Neural crest cell (in vitro differentiated cells): ENCODE measurements at places on chromosomes 7 and 10.

DNA sequence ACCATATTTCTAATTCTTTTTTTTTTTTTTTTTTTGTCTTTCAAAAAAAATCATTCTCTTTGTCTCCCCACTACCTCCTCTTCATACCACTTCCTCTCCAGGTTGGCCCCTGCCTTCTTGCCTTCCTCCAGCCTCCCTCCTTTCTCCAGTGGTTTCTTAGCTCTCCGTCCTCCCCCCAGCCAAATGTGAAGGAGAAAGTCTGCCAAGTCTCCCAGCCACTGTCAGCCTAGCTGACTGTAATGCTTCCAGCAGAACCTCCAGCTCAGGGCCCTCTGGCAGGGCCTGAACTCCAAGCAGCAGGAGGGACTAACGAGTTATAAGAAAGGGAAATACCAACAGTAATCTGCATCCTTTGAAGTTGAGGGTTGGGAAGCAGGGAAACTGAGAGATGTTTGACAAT is 35.5 kb upstream of the BICC1 start:
- H3K4me3 ChIP-seq, result no peak overlapping the region
- no peaks in the 10 kb centered on the region for H3K36me3 ChIP-seq
- H3K4me1 ChIP-seq, result no peaks in the 10 kb centered on the region
- no peak for DNase-seq

DNA sequence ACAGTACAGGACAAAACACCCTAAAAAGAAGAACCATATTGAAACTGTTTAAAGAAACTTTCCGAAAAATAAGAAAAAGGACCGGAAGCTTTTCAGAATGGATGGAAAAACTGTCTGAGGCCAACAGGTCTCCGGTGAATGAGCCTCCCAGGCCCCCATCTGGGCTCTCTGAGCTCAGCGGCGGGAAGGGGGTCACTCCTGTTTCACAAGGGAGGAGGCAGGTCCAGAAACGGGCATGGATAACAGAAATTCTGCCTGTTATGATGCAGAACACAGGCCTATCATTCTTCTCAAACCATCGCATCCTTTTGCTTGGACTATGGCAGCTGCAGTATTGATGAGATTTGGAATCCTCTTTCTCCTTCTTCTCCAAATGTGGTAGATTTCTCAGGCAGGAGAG is 58.9 kb upstream of the SHH start:
- no peak overlapping the region for H3K4me3 ChIP-seq
- peaks cover 4% of the 10 kb centered on the region for H3K27me3 ChIP-seq
- no peaks in the 10 kb centered on the region for H3K4me1 ChIP-seq
- no peaks in the 10 kb centered on the region for H3K36me3 ChIP-seq

DNA sequence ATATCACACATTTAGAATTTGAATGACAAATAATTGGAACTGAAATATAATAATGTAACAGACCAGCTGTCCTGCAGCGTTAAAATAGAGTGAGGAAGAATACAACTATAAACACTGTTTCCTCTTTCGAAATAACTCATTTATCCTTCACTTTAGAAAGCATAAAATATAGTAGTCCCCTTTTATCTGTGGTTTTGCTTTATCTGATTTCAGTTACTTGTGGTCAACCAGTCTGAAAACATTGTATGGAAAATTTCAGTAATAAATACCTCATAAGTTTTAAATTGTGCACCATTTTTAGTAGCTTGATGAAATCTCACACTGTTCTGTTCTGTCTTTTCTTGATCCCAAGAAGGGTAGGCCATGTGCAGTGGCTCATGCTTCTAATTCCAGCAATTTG is 31.7 kb downstream of the POLR1F start:
- no peaks in the 10 kb centered on the region for H3K27me3 ChIP-seq
- H3K4me3 ChIP-seq, result no peak overlapping the region
- DNase-seq, result no peak
- no peak overlapping the region for H3K27ac ChIP-seq

DNA sequence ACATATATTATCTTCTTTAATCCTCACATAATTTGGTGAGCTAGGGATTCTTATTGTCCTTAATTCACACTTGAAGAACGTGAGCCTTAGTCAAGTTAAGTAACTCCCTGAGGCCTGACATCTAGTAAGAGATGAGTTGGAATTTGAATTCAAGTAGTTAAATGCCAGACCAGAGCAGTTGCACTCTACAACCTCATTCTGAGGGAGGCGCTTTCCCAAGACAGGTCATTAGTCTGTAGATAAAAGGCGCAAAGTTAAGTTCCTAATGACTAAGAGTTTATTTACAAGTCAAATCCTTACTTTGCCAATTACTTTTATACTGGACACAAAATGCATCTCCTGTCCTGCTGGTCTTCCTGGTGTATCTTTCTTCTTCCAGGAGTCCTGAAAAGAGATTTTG is 3.6 kb upstream of the EXOC6 start:
- no peaks in the 10 kb centered on the region for H3K36me3 ChIP-seq
- peak overlapping the region; percentile 32 for H3K4me3 ChIP-seq
- H3K4me1 ChIP-seq, result peaks cover 26% of the 10 kb centered on the region
- no peak overlapping the region for H3K27ac ChIP-seq
- peaks cover 7% of the 10 kb centered on the region for H3K27me3 ChIP-seq
- no peak for DNase-seq

DNA sequence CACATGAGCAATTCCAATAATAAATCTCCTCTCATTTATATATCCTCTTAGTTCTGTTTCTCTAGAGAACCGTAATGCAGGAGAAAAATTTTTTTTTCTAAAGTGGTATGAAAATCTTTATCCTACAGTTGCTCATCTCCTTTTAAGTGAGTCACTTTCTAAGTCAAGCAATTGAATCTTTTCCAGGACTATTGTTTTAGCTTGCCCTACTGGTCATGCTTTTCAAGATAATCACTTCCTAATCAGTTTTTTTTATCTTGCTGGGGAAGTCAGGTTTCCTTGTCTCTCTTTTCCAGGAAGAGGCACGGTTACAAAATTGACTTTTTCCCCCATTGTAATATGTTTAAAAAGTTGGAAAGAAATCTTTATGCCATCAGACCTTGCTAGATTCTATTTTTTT is 44.0 kb downstream of the INPP5F start:
- no peaks in the 10 kb centered on the region for H3K27me3 ChIP-seq
- DNase-seq, result no peak
- H3K36me3 ChIP-seq, result peaks cover 9% of the 10 kb centered on the region

DNA sequence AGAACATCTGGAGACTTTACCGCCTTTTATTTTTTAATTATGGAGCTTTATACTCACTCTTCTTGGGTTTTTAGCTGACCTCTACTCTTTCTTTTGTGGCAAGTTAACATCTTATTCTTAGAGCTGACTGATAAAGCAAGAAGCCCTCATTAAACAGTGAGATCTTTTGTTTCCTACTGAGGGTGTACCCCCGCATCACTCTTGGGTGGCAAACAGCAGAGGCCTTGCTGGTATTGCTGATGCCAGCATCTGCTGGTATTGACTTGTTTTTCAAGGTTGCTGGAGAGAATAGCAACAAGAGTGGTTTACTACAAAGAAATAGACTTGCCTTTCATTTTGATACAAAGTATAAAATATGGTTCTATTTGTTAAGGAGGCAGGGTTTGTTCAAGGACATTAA is 154.7 kb downstream of the ARID5B start:
- H3K4me1 ChIP-seq, result peaks cover 59% of the 10 kb centered on the region
- no peaks in the 10 kb centered on the region for H3K27me3 ChIP-seq
- DNase-seq, result no peak
- H3K27ac ChIP-seq, result peak overlapping the region; percentile 2

DNA sequence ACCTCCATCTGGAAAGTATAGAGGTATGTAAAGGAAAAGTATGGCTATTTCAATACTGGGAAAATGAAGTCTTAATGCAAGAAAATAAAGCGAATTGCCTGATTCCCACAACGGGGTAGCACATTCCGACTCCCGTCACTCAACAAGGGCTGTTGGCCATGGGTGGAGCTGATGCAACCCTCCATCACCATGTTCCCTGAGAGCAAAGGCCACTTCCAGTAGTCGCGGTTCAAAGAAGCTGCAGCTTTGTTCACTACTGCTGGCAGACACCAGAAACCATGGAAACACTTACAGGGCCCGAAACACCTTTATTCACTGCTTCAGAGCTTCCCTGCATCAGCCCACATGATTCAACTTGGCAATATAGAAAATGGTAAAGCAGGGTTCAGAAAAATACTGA is 44.0 kb downstream of the TMEM26 start:
- DNase-seq, result no peak
- no peaks in the 10 kb centered on the region for H3K27me3 ChIP-seq
- no peak overlapping the region for H3K4me3 ChIP-seq

GRCh38 chr10:6667150-6667549 is 87.1 kb upstream of the PRKCQ start:
- no peak overlapping the region for H3K27ac ChIP-seq
- H3K4me1 ChIP-seq, result peaks cover 4% of the 10 kb centered on the region
- H3K27me3 ChIP-seq, result peaks cover 20% of the 10 kb centered on the region
- no peaks in the 10 kb centered on the region for H3K36me3 ChIP-seq
- no peak for DNase-seq

DNA sequence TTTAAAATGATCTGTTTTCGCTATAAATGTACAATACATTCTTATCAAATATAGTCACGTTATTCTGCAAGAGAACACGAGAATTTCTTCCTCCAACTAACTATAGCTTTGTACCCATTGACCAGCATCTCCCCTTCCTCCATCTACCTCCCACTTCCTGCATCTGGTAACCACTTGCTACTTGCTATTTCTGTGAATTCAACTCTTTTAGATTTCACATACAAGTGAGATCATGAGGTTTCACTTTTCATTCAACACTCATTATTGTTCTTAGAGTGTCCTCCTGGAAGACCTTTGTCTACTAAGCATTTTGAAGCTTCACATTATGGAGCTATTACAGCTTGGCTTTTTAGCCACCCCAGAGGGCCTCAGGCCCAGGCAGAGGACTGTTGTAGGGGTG is 741.3 kb upstream of the FZD8 start:
- H3K4me1 ChIP-seq, result no peaks in the 10 kb centered on the region
- H3K36me3 ChIP-seq, result no peaks in the 10 kb centered on the region
- no peak overlapping the region for H3K4me3 ChIP-seq
- H3K27ac ChIP-seq, result no peak overlapping the region
- DNase-seq, result no peak

GRCh38 chr10:126417220-126417825 is 29.0 kb upstream of the ADAM12 start:
- H3K4me3 ChIP-seq, result no peak overlapping the region
- H3K4me1 ChIP-seq, result peaks cover 29% of the 10 kb centered on the region
- DNase-seq, result no peak
- peaks cover 10% of the 10 kb centered on the region for H3K36me3 ChIP-seq

- no peak overlapping the region for H3K27ac ChIP-seq
- H3K36me3 ChIP-seq, result no peaks in the 10 kb centered on the region
- H3K27me3 ChIP-seq, result peaks cover 2% of the 10 kb centered on the region
- DNase-seq, result peak; percentile 14
- H3K4me1 ChIP-seq, result no peaks in the 10 kb centered on the region
These were observed 24.5 kb upstream of the EEPD1 start for GRCh38 chr7:36128448-36129047.

DNA sequence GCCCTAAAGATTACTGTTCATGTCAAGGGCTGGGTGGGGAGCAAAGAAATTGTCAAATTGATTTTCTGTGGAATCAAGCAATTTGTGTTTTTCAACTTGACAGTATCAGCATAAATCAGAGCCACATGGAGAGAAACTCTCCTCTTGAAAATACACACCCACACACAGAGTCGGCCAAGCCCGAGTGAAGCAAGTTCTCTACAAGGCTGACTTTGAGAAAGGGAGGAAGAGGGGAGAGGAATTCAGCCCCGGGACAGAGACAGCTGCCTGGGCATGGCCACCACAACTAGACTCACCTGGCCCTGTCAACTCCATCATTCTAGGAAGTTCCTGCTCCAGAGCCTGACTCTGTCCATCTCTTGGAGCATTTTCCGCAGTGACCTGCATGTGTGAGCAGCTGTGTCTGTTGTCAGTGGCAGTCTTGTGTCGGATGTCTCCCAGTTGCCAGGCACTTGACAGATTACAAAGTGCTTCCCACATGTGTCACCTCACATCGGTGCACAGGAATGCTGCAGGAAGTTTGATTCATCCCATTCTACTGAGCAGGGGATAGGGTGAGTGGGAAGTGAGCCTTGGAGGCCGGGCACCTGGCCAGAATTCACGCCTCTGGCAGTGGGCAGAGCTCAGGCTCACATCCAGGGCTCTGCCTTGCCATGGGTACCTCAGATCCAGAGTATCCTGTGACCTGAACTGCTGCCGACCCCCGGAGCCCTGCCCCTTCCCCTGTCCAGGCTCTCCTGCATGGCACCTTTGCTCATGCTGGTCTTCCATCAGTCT is 37.9 kb downstream of the ADAM12 start:
- H3K4me1 ChIP-seq, result peaks cover 46% of the 10 kb centered on the region
- H3K27me3 ChIP-seq, result no peaks in the 10 kb centered on the region
- peaks cover 39% of the 10 kb centered on the region for H3K36me3 ChIP-seq
- no peak for DNase-seq
- H3K27ac ChIP-seq, result no peak overlapping the region

- DNase-seq, result no peak
- H3K4me1 ChIP-seq, result peaks cover 46% of the 10 kb centered on the region
- H3K27me3 ChIP-seq, result peaks cover 14% of the 10 kb centered on the region
These were observed 4.4 kb downstream of the CDK6 start for GRCh38 chr7:92831716-92832533.

GRCh38 chr10:74642901-74643595 is 183.4 kb upstream of the KAT6B start:
- no peak overlapping the region for H3K4me3 ChIP-seq
- H3K36me3 ChIP-seq, result peaks cover 7% of the 10 kb centered on the region
- peaks cover 34% of the 10 kb centered on the region for H3K4me1 ChIP-seq
- no peak for DNase-seq
- H3K27ac ChIP-seq, result no peak overlapping the region
- no peaks in the 10 kb centered on the region for H3K27me3 ChIP-seq

GRCh38 chr10:87705339-87705738 is 45.7 kb downstream of the PAPSS2 start:
- H3K27me3 ChIP-seq, result no peaks in the 10 kb centered on the region
- H3K4me3 ChIP-seq, result no peak overlapping the region
- no peaks in the 10 kb centered on the region for H3K4me1 ChIP-seq

- H3K27ac ChIP-seq, result no peak overlapping the region
- peaks cover 60% of the 10 kb centered on the region for H3K4me1 ChIP-seq
- H3K27me3 ChIP-seq, result no peaks in the 10 kb centered on the region
- no peak for DNase-seq
- no peaks in the 10 kb centered on the region for H3K36me3 ChIP-seq
- no peak overlapping the region for H3K4me3 ChIP-seq
These were observed 18.6 kb downstream of the PALD1 start for GRCh38 chr10:70497120-70497545.

- H3K27ac ChIP-seq, result no peak overlapping the region
- H3K36me3 ChIP-seq, result no peaks in the 10 kb centered on the region
- DNase-seq, result no peak
These were observed 207.7 kb downstream of the TPK1 start for GRCh38 chr7:144628176-144628575.

- H3K36me3 ChIP-seq, result no peaks in the 10 kb centered on the region
- H3K27me3 ChIP-seq, result no peaks in the 10 kb centered on the region
- DNase-seq, result no peak
- no peak overlapping the region for H3K27ac ChIP-seq
- H3K4me3 ChIP-seq, result no peak overlapping the region
- no peaks in the 10 kb centered on the region for H3K4me1 ChIP-seq
These were observed 678.9 kb upstream of the TEX47 start for GRCh38 chr7:89474456-89474855.
